ENCODE measurements at places on chromosomes 6 and 20.

GRCh38 chr20:59205044-59205443, 41.4 kb downstream of the ZNF831 start:
- no peak for DNase-seq

DNA sequence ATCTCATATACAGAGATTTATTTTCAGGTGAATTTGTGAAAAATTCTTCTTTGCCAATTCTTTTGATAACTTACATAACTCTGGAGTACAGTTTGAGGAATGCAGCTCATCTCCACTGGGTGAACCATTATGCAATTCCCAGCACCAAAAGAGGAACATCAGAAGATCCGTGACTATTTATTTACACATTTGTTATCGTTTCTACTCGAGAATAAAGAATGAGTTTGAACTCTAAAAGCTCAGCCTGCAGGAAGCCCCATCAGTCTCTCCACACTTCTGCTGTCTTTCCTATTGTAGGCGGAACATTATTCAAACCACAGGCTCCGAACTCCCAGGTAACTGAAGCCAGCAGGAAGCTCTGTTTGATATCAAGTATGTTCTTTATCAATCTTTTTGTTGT, 95.9 kb upstream of the IFNGR1 start:
- no peak for DNase-seq

DNA sequence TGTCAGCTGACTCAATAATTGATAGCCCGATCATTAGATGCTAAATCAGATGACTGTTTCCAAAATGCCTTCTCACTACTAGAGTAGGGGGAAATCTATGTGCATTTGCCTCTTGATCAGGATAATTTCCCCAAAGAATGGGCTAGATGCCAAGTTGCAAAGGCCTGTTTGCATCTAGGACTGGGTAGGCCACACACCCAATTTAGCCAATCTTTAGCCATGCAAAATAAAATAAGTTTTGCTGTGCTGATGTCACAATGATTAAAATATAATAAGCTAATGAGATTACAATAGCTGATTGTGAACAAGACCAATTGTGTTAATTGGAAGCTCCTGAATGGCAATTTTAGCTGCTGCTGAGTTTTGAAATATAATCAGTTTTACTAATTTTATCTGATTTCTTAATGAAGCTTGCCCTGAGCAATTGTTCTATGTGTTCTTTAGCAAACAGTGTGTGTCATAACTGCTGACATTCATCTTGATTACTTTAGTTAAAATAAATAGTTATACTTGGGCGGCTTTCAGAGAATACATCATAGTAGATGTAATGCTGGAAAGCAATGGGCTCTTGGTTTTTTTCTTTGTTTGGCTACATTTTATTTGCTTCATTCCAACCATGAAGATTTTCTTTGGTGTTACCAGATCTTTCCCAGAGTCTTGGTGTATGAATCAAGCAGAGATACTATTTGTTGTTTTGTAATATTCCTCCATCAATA, 973.2 kb upstream of the SLC35B3 start:
- DNase-seq = no peak

GRCh38 chr6:28719275-28719940, 193.7 kb downstream of the GPX5 start:
- DNase-seq = no peak

DNA sequence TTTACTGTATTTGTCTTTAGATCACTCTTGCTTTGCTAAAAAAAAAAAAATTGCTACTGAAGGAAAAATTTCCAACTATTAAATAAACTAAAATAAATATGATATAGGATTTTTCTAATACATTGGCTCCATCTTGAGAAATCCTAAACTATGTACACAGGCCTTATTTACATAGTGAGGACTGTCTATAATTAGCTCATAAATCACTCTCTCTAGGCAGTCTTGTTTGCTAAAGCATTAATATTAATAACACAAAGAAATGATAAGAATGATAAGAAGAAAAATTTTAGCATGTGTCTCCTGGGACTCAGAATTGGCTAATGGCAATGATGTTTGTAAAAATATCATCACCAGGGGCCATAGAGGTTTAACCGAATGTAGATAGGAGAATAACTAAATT, 13.3 kb upstream of the CRYBG1 start:
- no peak for DNase-seq

DNA sequence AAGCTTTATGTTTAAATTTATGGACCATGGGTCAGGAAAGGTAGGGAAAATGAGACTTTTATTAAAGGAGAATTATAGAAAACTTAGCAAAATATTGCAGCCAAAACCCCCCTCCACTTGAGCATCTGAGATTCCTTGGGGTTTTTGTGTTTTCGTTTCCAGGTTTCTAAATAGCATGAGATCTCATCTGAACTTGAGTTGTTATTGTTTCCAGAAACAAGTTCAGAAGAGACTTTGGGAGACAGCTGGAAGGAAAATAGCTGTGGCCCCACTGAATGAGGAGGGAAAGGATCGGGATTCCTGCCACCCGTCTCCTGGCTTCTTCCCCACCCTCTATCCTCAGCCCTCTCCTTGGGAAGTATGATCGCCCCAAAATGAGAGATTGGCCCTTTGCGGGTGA, 75.5 kb downstream of the TBC1D7 start:
- no peak for DNase-seq

GRCh38 chr20:19767070-19767469, 9.0 kb downstream of the RIN2 start:
- DNase-seq = no peak

GRCh38 chr6:36615018-36615761, 21.0 kb downstream of the SRSF3 start:
- peak; percentile 45 for DNase-seq

- DNase-seq = no peak
These were observed 28.9 kb downstream of the UTRN start for GRCh38 chr6:144314003-144314485.

DNA sequence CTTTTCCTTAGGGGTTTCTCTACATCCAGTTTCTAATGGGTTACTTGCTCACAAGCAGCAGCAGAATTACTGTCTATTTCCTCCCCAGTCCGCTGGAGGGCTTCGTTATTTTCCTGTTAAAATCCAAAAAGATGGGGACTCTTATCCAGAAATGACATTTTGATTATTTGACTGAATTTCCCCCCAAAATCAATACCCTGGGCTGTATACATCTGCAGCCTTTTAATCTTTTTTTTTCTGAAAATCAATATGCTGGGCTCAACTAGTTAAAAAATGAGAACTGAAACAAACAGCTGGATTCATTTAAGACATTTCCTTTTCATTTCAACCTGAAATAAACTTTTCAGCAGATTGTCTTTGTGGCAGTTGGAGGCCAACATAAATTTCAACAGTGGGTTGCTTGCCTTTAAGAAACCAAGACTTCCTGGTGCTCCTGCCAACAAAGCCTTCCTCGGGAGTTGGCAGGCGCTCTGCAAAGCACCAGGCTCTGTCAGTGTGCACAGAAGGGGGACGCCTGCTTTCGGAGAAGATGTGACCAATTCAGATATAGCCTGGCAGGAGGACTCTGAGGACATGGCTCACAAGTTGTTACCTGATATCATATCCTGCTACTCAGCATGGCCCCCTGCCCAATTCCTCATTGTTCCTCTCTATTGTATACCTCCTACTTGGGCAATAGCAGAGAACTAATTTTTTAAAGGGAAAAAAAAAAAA, 204.7 kb upstream of the ARG1 start:
- no peak for DNase-seq

DNA sequence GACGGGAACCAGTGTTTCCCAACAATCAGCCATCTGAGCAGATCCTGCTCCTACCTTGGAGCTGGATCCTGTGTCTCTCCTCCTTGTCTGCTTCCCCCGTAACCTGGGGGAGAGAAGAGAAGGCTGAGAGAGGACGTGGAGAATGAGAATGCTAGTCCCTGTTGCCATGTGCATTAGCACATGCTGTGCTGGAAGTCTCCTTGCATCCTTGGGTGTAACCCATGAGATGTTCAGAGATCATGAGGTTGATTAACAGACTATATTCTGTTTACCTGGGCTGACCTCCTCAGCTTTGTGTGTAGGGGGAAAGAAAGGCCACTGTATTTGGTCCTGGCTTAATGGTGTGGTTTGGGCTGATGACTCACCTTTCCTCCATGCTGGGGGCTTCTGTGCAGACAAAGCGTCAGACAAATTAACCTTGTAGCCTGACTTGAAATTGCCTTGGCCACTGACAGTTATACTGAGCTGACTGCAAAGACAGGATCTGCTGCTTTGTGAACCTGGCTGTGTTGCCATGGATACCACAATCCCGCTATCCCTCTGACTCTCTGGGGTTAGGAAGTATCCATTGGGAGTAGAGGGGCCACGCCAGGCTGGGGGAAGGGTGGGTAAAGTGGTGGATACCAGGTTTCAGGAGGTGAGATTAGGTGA, 243.7 kb upstream of the CHD6 start:
- peak; percentile 18 for DNase-seq

DNA sequence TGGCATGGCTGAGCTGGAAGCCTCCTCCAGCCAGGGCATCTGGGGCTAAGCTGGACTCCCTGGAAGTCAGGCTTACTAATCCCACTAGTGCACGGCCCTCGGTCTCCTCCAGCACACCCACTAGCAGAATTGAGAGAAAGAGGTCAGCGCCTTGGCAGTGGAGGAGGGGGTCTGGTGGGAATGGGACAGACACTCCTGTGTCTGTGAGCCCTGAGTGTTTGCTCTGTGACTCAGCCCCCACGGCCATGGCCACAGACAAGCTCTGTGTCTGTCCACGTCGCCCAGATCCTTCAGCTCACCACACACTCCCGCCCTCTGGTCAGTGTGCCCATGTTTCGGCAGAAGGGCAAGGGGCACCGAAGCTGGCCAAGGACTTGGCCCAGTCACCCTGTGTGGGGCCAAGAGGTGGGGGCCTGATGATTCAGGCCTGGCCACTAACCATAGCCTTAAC, 8.8 kb downstream of the MDFI start:
- peak; percentile 95 for DNase-seq

- no peak for DNase-seq
These were observed 47.4 kb upstream of the HS3ST5 start for GRCh38 chr6:114390176-114390575.

DNA sequence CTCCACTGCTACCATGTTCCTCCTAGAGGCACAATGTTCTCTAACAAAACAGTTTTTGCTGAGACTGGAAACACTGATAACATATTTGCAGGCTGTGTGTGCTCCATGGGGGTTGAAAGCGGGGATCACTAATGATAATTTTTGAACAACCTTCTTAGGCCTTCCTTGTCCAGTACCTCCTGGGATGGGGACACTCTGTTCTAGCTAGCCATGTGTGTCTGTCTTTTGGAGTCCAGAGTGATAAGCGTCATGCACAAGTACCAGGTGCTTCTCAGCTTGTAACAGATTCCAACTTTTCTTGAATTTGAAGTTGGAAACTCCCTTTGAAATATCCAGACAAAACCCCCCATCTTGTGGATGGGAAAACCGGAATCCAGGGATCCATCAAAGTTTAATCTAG, 15.2 kb downstream of the PI3 start:
- no peak for DNase-seq

DNA sequence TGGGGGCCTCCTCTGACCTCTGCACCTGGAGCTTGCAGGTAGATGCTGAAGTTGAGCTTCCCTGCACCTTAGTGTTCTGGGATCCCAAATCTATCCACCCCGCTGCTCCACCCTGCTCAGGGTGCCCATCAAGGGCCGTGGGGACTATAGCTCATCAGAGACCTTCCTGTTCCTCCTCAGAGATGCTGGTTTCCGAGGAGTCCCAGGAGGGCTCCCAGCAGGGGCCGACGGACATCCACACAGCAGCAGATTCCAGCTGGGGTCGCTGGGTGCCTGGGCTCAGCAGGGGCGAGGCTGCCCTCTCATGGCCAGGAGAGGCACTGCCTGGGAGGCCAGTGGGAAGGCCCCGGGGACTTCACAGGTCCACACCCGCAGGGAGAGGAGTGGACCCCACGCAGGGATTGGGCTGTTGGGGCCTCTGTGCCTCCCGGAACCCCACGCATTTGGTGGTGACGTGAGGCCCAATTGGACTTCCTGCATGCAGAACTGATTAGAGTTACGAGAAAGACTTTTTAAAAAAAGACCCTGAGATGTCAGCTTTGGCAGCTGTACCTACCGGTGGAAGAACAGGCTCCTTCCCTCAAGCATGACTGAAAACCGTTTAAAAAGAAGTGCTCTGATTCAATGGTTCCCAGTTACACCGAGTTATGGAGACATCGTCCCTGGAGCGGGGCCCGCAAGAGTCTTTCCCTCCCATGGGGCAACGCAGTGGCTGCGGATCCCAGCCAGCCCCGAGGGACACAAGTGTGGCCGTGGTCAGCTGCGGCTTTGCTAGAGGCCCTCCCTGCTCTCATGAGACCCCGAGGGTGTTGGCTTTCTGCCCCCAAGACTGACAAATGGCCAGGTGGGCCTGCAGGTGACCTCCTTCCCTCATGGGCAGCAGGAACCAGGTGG, 25.3 kb upstream of the SLCO4A1 start:
- DNase-seq = peak; percentile 82

DNA sequence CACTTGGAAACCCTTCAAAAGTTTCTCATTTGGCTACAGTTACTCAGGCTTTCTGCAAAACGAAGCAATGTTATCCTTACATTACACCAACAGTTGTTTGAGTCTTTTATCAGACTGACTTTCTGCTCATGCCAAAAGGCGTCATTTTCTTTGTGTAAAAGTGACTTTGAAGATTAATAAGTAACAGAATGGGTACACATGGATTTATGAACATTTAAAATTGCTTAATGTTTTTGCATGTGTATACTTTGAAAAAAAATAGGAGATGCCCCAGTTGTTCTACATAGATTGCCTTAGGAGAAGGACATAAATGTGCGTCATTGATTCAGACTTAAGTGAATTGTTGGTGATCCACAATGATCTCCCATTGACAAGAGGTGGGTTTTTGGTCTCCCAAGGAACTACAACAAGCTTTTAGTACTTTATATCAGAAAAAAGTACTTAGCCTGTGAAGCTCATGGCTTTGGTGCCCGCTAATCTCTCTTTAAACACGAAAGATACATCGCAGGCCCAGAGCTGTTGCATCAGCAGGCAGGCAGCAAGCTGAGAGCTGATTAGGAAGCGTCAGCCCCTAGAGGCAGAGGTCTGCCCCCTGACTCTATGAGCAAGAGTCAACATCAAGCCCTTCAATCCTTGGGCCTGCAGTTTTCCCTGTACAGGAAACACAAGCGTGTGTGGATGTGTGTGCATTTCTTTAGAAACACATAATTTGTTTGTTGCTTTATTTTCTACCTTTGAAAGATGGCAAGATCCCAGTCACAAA, 45.9 kb downstream of the SLC22A3 start:
- no peak for DNase-seq

GRCh38 chr20:10555865-10556308, 117.9 kb downstream of the JAG1 start:
- no peak for DNase-seq

- DNase-seq = no peak
These were observed 9.8 kb upstream of the ZBP1 start for GRCh38 chr20:57630061-57630460.

GRCh38 chr6:74018825-74019224, 322.8 kb downstream of the CD109 start:
- no peak for DNase-seq

GRCh38 chr6:63635215-63635587, 401 bp upstream of the PHF3 start:
- DNase-seq = no peak

Measured in WERI-Rb-1 (cell line).